AG04450 (cell line): ENCODE measurements at places on chromosomes 6 and 20. TPM values are rescaled to one million over a fixed set of nuclear protein-coding genes. Genes with fewer than 3 reads are reported as not detected.

LY6G6C gene
- not detected in 2 replicates for polyA plus RNA-seq

DACT2 gene
- polyA plus RNA-seq = not detected in 2 replicates

MAK gene
- not detected in 2 replicates for polyA plus RNA-seq

CAP2 gene
- 56.0 and 74.4 TPM in 2 replicates for polyA plus RNA-seq

PDSS2 gene
- 17.0 and 19.1 TPM in 2 replicates for polyA plus RNA-seq

SMOC2 gene
- not detected in 2 replicates for polyA plus RNA-seq

TSHZ2 gene
- not detected in 2 replicates for polyA plus RNA-seq

BPIFA1 gene
- polyA plus RNA-seq = not detected in 2 replicates

RBCK1 gene
- polyA plus RNA-seq = 57.4 and 69.3 TPM in 2 replicates

ULBP1 gene
- 2.6 and 2.8 TPM in 2 replicates for polyA plus RNA-seq

BANF2 gene
- polyA plus RNA-seq = not detected in 2 replicates

- no peak for DNase-seq
Observed at GRCh38 chr6:12336121-12336971, 46.2 kb downstream of the EDN1 start.

GRCh38 chr6:34273242-34273805 is 24.5 kb upstream of the SMIM29 start:
- DNase-seq = no peak

GRCh38 chr6:6545616-6546317 is 42.8 kb upstream of the LY86 start:
- DNase-seq = no peak

DNA sequence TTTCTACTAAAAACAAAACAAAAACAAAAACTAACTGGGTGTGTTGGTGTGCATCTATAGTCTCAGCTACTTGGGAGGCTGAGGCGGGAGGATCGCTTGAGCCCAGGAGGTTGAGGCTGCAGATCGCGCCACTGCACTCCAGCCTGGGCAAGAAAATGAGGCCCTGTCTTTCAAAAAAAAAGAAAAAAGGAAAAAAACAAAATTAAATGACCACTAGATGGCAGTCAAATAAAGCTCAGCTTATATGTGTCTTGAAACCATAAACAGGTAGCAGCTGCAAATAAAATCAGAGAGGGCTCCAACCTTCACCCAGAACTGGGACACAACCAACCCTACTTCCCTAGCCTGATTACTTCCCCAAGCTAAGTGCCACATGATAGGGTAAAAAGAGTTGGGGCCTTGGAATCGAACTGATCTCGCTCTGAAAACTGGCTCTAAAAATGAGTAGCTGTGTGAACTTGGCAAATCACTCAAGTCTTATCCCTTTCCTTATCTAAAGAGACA is 67.1 kb upstream of the ADGRF4 start:
- no peak for DNase-seq

- no peak for DNase-seq
Observed at GRCh38 chr6:7971499-7971898, 60.9 kb upstream of the TXNDC5 start.

- no peak for DNase-seq
Observed at GRCh38 chr6:131510094-131510493, 62.9 kb upstream of the ARG1 start.

- no peak for DNase-seq
Observed at GRCh38 chr6:484746-485145, 93.2 kb downstream of the IRF4 start.

DNA sequence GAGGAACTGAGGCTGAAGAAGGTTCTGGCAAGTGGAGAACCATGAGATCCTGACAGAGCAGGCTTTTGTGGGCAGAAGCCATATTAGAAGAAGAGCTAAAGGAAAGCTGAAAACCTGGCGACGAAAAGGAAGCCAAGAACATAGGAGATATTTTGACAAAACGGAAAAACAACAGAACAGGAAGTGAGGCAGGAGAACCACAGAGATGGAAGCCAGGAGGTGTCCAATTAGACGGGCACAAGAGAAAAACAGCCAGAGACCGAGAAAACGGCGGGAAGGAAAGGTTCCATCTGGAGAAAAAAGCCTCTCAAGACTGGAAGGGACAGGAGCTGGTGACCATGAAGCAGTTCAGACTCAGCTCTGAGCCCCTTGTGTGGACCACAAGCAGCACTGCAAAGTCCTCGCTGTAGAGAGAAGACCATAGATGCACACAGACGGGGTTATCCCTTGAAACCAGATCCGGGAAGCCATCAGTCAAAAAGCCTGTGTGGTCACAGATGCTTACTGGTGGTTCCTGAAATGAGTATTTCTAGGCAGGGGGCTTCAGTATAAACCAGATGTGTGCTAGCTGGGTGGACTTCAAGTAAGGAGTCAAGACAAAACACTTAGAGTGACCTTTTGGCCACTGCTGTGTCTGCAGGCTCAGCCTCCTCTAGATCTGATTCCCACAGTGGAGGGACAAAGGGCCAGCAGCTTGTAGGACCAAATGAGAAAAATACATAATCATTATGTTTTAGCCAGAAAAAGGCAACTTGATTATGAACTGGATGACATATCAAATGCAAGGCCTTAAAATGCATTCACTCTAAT is 30.7 kb downstream of the SSR1 start:
- no peak for DNase-seq

GRCh38 chr6:43974643-43975230 is 152.5 kb downstream of the MRPL14 start:
- no peak for DNase-seq

GRCh38 chr6:108710030-108710429 is 138.2 kb upstream of the ARMC2 start:
- DNase-seq = no peak

GRCh38 chr6:34891296-34891695 is 2.2 kb downstream of the ANKS1A start:
- no peak for DNase-seq

DNA sequence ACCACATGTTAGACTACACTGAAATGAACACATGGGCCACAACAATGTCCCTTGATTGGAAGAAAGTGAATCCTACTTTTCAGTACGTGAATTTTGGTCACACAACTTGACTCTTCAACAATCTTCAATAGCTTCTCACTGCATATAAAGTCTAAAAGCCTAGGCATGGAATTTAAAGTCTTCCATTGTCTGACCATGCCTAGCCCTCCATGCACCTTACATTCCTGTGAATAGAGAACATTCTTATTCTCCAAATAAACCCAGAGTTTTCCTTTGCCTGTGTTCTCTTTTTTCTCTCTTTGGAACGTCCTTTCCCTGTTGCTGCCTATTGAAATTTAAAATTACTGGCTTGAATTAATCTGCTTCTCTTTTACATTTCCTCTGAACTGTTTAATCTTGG is 207.5 kb downstream of the ASCC3 start:
- DNase-seq = no peak

DNA sequence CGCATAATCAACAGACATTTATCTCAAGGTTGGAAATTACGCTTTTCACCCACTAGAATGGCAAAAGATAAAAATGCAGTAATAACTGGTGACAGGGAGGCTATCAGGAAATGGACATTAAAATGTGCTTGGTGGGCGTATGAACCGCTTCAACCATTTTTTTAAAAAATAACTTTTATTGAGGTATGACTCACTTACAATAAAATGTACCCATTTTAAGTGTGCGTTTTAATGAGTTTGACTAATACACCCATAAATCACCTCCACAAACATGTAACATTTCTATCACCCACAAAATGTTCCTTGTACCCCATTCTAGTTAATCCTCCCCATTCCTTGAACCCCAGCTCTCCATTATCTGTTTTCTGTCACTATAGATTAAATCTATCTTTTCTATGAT is 96.8 kb downstream of the IYD start:
- no peak for DNase-seq

- DNase-seq = peak; percentile 43
Observed at GRCh38 chr6:15588971-15589634, 73.7 kb downstream of the DTNBP1 start.

GRCh38 chr6:71083308-71083820 is 126.5 kb upstream of the B3GAT2 start:
- no peak for DNase-seq

DNA sequence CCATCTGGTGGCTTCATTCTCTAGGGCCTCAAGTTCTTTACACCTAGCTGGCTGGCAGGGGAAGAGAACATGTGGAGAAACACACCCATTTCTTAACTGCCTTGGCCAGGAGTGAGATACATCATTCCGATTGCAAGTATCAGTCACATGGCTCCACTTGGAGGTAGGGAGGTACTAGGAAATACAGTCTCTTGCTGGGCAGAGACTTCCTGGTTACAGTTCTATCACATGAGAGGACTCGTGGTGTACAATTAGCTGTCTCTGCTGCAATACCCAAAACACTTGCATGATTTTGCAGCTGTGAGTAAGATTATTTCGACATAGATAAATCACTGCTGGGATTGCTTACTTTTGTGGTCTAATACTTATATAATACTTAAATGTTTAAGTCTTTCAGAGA is 51.1 kb downstream of the GTF2H5 start:
- peak; percentile 89 for DNase-seq

- DNase-seq = no peak
Observed at GRCh38 chr20:63751471-63752271, 12.1 kb downstream of the SLC2A4RG start.

DNA sequence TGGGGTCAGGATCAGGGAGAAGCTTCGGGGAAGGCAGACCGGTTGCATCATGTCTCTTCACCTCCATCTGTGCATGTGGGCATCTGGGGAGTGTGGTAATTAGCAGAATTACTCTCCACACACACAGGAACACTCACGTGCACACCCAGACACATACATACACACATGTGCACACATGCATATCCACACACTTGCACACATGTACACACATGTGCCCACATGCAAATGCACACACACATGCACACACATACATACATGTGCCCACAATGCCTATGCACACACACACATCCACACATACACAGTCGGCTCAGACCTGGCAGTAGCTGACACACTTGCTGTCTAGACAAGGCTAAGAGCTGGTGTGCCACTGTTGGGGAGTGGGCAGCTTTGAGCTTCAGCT is 212.3 kb upstream of the PMEPA1 start:
- no peak for DNase-seq

- no peak for DNase-seq
Observed at GRCh38 chr6:119226089-119226488, 123.5 kb downstream of the MAN1A1 start.

DNA sequence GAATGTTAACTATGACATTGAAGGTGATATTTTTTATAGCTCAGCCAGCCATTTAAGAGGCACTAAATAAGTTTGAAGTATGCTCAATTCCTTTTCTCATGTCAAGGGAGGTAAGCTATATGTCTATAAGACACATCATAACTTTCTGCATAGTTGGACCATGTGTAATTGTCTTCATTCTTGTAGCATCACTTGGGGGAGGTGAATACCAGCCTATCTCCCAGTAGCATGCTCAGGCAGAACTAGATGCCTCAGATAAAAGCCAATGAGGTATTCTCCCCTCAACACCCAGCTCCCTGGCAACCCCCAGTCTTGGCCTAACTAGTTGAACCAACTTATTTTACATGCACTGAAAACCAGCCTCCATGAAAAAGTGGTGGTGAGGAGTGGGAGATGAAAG is 158.3 kb upstream of the JAG1 start:
- DNase-seq = no peak

DNA sequence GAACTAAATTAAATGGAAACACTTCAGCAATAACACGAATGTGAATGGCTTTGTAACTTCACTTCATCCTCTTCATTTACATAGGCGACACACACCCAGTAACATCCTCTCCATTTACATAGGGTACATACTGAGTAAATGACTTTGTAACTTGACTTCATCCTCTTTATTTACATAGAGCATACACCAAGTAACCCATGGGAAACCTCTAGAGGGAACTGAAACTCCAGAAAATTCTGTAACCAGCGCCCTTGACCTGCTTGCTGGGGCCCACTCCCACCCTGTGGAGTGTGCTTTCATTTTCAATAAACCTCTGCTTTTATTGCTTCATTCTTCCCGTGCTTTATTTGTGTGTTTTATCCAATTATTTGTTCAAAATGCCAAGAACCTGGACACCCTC is 81.6 kb upstream of the OPRM1 start:
- DNase-seq = no peak

DNA sequence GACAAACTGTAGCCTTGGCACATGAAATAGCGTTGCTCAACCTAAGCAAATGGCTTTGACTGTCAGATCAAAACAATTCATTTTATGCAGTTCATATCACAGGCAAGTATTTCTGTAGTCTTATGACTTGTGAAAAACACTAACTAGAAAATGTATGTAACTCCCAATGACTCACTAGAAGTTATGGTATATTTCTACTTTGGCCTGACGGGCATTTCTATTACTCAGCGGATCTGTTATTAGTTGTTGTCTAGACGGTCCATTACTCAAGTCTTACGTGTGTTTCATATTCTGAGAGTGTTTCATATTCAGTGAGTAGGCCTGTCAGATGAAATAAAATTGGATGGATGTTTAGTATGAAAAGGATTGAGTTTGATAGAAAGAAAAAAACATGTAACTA is 880.9 kb downstream of the PRIM2 start:
- DNase-seq = no peak

- DNase-seq = no peak
Observed at GRCh38 chr6:42938987-42939809, 9.9 kb downstream of the CNPY3 start.

- DNase-seq = no peak
Observed at GRCh38 chr6:44727651-44728630, 340.4 kb downstream of the CDC5L start.

DNA sequence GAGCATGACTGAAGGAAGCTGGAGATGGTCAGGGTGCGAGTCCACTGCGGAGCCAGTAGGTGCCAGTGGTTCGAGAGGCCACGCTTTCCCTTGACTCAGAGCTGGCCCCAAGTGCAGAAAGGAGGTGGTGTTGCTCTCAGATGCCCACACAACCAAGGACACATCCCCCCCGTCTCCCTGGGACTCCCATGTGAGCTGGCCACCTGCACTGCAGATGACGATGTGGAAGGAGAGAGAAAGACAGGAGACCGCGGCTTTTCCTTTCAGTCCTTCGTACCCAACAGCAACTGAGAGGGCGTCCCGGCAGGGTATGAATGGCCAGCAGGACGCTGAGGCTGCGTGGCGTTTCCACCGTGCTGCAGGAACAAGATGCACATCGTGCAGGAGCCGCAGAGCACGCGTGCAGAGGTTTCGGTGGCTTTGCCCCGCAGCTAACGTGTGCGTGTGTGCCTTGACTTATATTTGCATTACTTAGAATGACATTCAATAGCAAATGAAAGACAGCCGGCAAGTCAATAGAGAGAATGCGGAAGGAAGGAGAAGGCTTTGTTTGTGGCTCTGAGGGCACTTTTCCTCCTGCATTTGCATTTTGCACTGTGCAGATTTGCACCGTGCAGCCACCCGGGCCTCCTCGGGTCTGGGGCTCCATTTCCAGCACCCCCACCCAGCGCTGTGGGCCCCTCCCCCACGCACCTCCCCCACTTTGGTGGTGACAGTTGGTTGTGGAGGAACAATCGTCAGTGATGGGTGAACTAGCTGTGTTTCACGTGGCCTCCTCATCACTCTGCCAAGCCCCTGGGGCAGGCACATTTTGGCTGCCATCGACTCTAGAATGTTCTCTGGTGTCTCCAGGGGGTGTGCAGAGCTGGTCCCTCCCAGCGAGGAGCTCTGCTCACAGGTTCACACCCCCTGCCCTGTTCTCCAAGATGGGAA is 26.4 kb upstream of the BHLHE23 start:
- DNase-seq = no peak

- peak; percentile 83 for DNase-seq
Observed at GRCh38 chr6:81752921-81753710, 635 bp upstream of the TENT5A start.
